ENCODE measurements at places on chromosomes 2 and 18.

DNA sequence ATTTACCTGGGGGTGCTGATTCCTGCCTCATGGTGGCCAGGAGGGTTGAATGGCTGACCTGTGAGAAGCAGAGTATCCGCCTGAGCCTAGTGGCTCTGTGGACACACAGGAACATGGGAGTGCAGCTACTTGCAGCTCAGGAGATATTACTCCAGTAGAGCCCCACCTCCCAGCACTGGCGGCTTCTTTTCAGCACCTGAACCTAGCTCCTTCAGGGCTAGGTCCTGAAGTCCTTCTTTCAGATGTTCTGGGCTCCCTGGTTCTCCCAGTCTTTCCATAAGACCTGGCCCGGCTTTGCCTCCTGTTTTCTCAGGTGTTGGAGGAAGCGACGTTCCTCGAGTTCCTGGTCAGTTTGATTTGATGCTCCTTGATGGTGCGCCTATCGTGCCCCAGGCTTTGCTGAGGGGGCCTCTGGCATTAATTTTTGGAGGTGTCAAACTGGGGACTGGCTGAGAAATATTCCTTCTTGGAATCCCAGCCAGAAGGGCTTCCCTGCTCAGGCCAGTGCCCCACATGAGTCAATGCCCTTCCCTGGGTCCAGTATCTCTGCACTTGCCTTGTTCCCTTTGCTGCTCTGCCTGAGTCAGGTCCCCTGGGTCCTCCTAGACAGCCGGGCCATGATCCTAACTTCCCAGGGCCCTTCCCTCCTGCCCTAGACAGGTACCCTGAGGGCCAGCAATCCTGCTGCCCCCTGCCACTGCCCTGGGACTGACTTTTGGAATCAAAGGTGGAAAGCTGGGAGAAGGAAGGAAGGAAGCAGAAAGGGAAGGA, 110.7 kb upstream of the HAAO start:
- no peak for DNase-seq

DNA sequence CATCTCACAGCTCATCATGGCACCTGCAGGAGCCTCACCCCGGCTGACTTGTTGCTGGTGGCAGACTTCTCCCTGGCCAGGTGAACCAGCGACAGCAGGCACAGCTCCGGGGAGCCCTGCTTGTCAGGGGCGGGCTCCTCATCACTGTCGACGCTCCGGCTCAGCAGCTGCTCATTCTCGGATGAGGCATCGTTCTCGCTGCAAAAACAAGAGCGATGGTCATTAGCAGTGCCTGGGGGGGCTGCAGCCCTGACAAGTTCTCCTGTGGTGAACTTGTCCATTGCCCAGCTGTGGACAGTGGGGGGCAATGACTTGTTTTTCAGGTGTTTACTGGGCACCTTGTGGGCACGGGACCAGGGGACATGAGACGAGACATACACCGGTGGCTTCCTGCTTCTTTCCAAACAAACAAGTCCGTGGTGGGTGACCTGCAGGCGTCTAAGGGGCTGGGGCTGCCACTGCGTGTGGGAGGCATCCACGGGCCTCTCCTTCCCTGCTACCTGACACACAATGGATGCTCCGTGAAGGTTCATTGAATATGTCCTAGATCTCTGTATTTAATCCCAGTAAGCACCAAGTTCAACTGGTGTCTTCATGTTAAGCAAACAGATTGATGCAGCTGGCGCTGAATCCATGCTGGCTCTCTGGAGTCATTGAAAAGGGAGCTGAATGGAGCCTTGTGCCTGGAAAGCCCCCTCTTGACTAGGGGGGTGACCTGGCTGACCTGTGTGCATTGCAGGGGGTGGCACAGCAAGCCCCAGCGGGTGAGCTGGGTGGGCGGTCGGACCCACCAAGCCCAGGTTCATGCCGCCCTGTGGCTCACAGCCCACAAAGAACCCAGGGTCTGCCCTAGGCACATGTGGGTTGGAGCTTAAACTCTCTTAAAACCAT, 81.0 kb downstream of the EDAR start:
- DNase-seq: no peak

GRCh38 chr2:231929961-231930592, 3.9 kb upstream of the NPPC start:
- DNase-seq: no peak

DNA sequence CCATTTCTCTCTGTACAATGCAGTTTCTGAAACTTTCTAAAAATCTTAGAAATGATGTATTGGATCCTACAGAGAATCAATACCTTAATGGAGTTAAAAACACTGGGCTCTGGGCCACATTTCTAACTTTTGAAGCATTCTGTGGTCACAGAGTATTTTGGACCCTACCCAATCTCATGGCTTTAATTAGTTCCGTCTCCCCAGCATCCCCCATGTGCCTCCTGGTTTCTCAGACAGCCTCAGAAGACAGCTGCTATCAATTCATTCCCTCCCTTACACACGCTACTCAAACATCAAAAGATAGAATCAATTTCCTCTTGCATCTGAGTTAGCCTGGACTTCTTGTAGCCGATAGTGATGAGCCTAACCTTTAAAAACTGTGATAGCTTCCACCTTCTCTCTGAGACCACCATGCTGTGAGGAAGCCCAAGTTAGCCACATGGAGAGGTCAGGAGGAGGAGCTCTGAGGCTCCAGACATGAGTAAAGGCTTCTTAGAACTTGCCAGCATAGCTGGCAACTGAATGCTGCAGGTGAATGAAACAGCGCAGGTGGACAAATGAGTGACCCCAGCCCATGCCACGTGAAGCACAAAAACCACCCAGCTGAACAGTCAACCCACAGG, 10.4 kb downstream of the ADCY3 start:
- no peak for DNase-seq

DNA sequence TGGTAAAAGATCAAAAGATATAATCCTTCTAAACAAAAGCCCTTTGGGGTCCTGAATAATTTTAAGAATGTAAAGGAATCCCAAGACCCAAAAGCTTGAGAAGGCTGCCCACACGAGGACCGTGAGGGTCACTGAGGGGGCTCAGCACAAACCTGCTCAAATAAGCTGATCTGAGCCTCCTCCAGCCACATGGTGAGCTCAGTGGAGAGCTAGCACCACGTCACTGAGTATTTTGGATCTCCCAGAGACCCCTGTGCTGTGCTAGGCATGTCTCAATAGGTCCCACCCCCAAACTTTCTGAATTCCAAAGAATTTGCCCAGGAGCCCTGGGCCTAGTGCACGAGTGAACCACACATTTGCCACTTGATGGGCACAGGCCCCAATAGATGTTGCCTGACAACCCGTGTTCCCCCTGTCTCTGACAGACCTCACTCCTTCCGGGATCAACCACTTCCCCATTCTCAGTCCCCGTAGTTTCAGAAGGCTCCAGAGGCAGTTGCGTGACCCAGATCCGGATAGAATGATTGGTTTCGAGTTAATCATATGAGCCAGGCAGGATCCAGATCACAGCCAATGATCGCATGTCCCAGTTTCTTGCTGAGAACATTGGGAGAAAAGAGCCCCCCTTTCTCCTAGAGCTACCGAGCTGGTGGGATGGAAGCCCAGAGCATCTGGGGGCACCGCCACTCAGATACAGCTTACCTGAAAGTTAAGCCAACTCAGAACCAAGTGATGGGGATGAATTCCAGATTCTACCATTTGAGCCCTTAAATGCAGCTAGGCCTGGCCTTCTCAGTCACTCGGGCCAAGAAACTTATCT, 203.8 kb downstream of the TNS1 start:
- no peak for DNase-seq

DNA sequence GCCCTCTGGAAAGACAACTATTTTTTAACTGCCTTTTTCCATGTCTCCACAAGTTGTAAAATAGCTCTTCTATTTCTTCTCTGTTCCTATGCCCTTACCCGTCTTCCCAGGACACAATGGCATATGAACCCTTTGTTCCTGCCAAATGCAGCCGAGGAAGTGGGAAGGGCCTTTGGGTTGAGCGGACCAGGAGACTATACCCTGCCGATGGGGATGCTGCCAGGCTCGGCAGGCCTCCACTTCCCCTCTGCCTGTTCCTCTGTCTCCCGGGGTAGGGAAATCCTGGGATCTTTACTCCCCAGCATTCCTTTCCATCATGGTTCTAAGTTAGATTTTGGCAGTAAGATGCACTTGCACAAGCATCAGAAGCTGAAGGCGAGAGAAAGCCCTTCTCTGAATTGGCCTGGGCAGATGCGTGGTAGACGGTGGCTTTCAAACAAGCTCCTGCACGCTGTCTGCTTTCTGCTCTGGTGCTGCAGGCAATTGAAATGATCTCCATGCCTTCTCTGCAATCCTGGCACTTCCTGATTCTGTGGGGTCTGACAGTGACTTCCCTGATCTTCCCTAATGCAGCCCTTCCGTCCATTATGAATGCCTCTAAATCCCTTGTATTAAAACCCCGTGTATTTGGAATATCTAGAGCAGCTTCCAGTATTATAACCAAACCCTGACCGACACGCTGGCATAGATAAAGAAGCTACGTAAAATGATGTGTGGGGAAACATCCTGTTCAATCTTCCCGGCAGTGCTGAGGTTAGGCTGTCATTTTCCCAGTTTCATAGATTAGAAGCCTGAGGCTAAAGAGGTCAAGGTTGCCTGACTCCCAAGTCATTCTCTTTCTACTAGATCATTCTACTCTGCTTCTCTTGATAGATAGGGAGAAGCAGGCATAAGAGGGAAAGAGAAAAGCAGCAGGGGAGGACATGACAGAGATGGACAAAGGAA, 69.8 kb downstream of the MCFD2 start:
- DNase-seq: no peak

DNA sequence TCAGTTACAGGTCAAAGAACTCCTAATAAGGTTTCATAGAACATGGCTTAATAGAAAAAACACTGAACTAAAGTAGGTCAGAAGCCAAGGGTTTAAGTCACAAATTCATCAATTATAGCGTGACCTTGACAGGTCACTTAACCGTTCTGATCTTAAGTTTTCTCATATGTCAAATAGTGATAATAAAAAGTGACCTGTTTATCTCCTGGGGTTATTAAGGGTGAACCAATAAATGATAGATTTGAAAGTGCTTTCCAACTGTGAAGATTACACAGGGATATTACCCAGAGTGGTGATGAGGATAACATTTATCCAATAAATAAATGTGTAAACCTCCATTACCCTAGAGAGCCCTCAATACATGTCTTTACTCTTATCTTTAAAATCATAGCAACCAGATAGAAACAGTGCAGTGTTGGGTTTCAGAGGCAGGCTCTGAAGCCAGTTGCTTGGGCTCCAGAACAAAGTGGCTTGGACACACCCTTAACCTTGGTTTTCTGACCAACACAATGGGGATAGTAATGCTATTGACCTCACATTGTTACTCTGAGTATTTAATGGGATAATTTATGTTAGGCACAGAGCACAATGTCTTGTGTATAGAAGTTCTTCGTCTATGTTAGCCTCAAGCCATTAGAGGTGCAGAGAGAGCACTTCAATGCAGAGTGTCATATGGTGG, 48.6 kb downstream of the KLHL14 start:
- DNase-seq: no peak

- no peak for DNase-seq
These were observed 54.4 kb downstream of the USP14 start for GRCh38 chr18:212780-213179.

GRCh38 chr2:202822411-202822810, 49.2 kb downstream of the ICA1L start:
- no peak for DNase-seq

- DNase-seq: no peak
These were observed 4.4 kb downstream of the IL36A start for GRCh38 chr2:113009622-113010021.

- peak; percentile 60 for DNase-seq
These were observed 7.6 kb downstream of the ZFP36L2 start for GRCh38 chr2:43218702-43219382.

Measured in hematopoietic multipotent progenitor cell treated with erythropoietin and hydrocortisone succinate and interleukin-3 and kit ligand, for 15 days (in vitro differentiated cells).